Hindlimb muscle (tissue), 1 donor: ENCODE measurements at places on chromosomes 3 and 15.

- DNase-seq = no peak
Measured at GRCh38 chr3:99850608-99851007, 32.9 kb downstream of the CMSS1 start.

DNA sequence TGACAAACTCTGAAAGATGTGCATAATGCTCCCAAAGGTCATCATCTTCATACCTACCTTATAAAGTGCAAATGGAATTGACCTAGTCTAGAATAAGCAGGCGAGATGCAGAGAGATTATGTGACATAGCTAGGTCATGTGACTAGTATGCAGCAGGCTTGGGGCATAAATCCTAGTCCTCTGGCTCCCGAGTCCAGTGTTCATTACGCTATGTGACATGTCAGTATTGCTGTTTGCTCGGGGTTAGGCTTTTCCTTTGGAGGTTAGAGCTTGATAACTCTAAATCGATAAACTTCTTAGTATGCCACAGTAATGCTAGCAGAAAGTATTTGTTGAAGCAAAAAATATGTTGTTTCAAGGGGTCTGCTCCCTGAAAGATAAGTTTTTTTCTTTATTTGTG is 481.7 kb upstream of the TPRG1 start:
- DNase-seq = no peak

DNA sequence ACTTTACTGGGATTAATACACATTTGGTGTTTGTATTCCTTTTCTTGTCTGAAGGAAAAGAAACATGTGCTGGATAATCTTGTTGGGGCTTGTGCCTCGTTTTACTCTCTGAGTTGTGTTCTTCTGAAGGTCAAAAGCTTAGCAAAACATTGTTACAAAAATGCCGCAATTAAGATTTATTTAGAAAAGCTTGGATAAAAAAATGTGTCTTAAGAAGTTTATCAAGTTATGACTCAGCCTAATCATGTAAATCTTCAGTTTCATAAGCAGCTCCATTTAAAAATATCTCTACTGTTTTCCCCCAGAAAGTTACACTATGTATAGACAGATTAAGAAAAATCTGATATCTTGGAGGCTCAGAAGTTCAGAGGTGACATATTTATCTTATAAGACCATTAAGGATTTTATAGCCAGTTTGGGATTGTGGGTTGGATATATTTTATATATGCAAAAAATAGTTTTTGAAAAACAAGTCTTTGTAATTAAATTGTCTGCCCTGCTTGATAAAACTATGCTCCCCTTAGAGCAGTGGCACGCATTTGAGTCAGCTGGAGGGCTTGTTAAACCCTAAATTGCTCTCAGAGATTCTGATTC is 56.5 kb downstream of the CLDN11 start:
- DNase-seq = no peak

GRCh38 chr15:51229907-51230330 is 108.5 kb downstream of the CYP19A1 start:
- peak; percentile 48 for DNase-seq

GRCh38 chr15:71202712-71203111 is 87.4 kb downstream of the THSD4 start:
- no peak for DNase-seq

GRCh38 chr15:92677999-92678398 is 22.4 kb upstream of the FAM174B start:
- no peak for DNase-seq

GRCh38 chr3:25405335-25405734 is 22.7 kb upstream of the RARB start:
- no peak for DNase-seq

GRCh38 chr15:68091743-68092142 is 37.6 kb downstream of the PIAS1 start:
- DNase-seq = no peak

GRCh38 chr3:57278237-57278636 is 14.2 kb downstream of the ASB14 start:
- no peak for DNase-seq

DNA sequence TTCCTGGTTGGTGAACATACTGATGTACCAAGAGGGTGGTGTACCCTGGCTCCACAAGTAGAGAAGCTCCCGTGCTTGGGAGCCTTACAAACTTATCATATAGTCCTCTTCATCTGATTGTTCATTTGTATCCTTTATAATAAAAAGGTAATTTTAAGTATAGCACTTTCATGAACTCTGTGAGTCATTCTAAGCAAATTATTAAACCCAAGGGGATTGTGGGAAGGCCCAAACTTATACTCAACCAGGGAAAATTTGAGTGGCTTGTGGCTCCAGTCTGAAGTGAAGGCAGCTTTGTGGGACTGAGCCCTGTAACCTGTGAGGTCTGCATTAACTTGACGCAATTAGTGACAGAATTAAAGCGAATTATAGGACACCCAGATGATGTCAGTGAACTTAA is 29.0 kb downstream of the TTBK2 start:
- no peak for DNase-seq

DNA sequence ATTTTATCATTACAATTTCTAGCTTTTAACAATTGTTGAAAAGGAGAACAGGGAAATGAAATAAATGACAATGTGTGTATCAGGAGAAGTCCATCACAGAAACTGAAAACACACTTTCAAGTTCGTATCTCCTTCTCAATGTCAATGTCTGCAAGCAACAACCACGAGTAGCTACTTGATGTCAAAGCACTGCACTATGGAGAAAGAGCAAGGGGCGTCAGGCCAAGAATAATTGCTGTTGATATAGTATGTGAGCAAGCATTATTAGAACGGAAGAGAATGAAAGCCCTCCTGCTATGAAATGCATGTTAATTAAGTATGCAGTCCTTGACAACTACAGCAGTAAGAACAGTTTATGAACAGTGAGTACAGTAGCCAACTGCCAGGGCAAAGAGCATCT is 1250.1 kb downstream of the ZPLD1 start:
- no peak for DNase-seq

GRCh38 chr3:86969500-86970189 is 21.3 kb downstream of the VGLL3 start:
- no peak for DNase-seq

- DNase-seq = no peak
Measured at GRCh38 chr3:4742359-4742758, 236.9 kb upstream of the BHLHE40 start.

GRCh38 chr3:188680189-188680588 is 491.6 kb upstream of the TPRG1 start:
- no peak for DNase-seq

- DNase-seq = no peak
Measured at GRCh38 chr3:22016197-22016596, 265.2 kb upstream of the ZNF385D start.

GRCh38 chr3:183587336-183587735 is 31.8 kb upstream of the KLHL6 start:
- no peak for DNase-seq

- no peak for DNase-seq
Measured at GRCh38 chr15:44545913-44546802, 9.2 kb downstream of the EIF3J start.

DNA sequence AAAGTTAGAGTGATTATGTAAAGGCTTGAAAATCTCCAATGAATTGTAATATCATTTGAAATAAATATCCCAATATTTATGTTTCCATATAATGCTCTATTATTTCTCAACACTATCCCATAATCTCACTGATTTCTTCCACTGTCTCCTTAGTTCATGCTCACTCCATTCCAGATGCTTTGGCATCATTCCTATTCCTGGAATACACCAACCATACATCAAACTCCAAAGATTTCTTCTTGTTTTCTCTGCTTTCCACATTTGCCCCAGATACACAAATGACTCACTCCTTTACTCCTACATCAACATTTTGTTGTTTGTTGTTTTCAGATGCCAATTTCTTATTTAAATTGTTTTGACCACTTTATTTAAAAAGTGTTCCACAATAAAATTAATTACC is 1390.8 kb downstream of the ZPLD1 start:
- no peak for DNase-seq

GRCh38 chr3:151556596-151556995 is 95.7 kb upstream of the IGSF10 start:
- DNase-seq = no peak
